ENCODE measurements at places on chromosomes 2 and 18.

DNA sequence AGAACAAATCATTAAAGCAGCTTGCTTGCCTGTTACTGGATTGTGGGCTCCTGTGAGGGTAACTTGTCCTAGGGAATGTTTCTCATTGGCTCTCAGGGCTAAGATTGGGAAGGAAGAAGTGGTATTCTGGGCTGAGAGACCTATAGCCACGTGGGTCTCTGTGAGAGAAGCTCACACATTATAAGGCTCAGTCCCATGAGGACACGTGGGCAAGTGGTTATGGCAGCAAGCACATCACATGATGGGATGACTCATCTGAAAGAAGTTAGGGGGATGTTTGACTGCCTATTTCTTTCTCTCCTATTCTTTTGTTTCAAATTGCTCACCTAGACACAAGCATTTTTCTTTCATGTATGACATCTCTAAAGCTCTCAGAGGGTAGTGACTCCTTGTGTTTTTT, 418.0 kb upstream of the ST6GAL2 start:
- DNase-seq, result no peak

GRCh38 chr18:70394672-70395071, 105.8 kb downstream of the SOCS6 start:
- DNase-seq, result no peak

DNA sequence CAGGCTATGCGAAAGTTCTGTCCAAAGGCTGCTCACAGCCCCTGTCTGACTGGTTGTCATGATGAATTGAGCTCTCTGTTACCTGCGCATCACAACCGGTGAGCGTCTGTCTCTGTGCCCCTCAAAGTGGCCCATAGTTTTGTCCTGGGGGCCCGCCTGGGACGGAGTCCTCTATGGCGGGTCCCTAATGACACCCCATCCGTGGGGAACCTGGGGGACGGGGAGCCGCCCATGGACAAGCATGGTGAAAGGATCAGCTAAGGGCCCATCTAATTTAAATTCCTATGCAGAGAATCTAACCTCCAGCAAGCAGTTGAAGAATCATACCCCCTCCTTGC, 473 bp downstream of the ELMOD3 start:
- no peak for DNase-seq

- DNase-seq, result no peak
These were observed 56.3 kb upstream of the ZDBF2 start for GRCh38 chr2:206218156-206218555.

DNA sequence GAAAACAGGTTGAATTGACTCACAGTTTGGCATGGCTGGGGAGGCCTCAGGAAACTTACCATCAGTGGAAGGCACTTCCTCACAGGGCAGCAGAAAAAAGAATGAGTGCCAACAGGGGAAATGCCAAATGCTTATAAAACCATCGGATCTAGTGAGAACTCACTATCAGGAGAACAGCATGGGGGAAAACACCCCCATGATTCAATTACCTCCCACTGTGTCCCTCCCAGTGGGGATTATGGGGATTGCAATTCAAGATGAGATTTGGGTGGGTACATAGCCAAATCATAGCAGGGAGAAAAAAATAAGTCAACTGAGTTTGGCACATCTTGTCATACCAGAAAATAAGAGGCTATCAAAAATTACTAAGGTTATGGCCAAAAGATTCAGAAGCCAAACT, 96.3 kb downstream of the TRIP12 start:
- no peak for DNase-seq

DNA sequence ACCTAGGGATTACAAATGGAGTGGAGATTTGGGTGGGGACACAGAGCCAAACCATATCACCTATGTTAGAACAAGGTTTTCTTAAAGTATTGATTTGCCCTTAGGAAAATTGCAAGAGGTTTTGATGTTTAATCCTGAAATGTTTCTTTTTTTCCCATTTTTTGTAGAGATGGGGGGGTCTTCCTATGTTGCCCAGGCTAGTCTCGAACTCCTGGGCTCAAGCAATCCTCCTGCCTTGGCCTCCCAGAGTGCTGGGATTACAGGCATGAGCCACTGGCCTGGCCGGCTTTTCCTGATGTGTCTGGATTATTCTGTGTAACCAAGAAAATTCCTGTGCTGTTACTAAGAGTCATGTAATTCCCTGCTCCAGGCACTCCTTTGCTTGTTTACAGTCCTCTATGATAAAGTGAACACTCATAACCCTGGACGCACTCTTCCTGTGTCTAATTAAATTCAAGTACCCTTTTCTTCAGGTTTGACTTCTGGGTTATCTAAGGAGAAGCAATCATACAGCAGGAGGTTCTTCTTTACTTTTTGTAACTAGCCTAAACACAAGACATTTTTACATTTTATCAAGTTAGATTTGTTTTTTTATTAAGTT, 15.0 kb upstream of the CTDP1 start:
- no peak for DNase-seq

GRCh38 chr2:161414042-161415033, 1.8 kb upstream of the TBR1 start:
- no peak for DNase-seq

GRCh38 chr18:55446996-55447671, 140.9 kb downstream of the TCF4 start:
- DNase-seq, result no peak

DNA sequence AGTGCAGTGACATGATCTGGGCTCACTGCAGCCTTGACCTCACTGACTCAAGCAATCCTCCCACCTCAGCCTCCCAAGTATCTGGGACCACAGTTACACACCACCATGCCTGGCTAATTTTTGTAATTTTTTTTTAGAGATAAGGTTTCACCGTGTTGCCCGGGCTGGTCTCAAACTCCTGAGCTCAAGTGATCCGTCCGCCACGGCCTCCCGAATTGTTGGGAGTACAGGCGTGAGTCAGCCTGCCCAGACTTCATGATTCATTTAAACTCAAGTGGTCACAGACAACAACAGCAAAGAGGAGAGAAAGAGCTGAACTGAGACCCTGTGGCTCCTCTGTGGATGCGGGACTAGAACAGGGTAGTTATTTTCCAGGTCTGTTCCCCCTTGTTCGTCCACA, 83.0 kb downstream of the TSHZ1 start:
- no peak for DNase-seq

DNA sequence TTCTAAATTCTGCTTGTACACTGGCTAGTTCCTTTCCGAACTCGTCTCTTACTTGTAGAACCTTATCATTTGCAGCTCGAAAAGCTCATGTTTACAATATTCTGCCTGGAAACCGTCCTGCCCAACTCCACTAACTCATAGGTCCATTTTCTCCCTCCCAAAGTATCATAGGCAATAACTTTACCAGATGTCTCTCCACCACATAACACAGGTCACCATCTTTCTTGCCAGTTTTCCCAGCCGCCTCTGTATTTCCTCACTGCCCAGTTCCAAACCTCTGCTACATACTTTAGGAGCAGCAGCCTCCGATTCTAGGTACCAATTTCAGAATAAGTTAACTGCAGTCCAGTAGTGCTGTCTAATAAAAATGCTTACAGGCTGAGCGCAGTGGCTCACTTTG, 259.5 kb downstream of the GLI2 start:
- DNase-seq, result no peak

- DNase-seq, result no peak
These were observed 5.8 kb downstream of the FHOD3 start for GRCh38 chr18:36303211-36303844.

- DNase-seq, result no peak
These were observed 42.4 kb upstream of the COL5A2 start for GRCh38 chr2:189221811-189222467.

GRCh38 chr2:14554849-14555545, 77.5 kb upstream of the LRATD1 start:
- DNase-seq, result no peak
